ENCODE measurements at places on chromosomes 13 and 19.

DNA sequence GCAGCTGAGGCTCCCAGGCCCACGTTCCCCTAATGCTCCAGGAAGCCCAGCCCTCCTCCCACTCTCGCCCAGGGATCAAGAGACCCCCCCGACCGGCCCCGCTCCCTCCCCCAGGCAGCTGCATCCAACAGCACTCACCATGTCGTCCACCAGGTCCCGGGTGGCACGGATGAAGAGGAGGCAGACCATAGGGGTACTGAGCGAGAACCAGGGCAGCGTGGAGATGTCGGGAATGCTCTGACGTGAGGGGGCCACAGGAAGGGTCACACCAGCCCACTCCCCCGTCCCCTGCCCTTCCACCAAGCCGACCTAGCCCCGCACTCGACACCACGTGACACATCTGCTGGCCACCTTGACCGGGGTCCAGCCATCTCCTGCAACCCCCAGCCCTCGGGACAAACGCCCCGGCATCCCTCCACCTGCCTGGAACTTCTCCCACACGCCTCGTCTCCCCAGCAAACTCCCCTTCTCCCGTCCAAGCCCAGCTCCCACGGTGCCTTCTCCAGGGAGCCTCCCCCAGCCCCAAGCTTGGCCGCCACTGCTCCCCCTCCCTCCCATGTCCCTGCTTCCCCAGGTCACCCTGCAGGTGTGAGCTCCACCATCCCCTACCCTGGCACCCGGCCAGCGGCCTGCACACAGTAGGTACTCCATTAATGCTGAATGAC, 4.9 kb downstream of the ATP8B3 start:
- no peak for DNase-seq

- DNase-seq: no peak
Measured at GRCh38 chr19:38204728-38205127, 19.3 kb downstream of the DPF1 start.

DNA sequence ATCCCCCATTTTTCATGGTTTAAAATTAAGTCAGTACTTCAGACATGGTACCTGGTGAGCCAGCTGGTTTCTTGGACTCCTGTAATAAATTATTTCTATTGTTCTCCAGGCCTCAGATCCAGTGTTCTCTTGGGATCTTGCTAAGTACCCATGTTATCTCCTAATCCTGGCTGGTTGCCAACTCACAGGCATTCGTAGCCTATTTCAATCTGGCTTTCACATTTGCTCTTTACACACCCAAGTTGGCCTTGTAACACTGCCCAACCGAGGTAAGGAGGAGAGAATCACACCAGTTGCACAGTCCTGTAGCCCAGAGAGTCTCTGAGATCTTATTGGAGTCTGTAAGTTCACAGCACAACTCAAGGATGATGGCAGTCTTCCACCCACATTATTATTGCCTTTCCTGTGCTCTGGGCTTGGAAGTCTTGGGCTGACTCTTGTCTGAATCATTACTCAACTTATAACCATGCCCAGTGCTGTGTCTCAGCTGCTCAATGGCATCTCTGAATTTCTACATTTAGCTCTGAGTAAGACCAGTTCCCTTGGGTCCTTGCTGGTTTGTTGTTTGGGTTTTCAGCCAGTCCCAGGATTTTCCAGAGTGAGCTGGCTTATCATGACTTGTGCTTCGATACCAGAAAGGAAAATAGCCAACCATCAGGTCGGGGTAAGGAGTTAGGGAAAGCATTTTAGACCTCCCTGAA, 76.6 kb upstream of the KLF12 start:
- DNase-seq: no peak

- DNase-seq: no peak
Measured at GRCh38 chr19:18756896-18757295, 34.2 kb downstream of the COMP start.

- DNase-seq: no peak
Measured at GRCh38 chr19:2978772-2979171, 1.4 kb downstream of the TLE6 start.

GRCh38 chr13:76316998-76317527, 569.1 kb downstream of the KCTD12 start:
- DNase-seq: no peak

DNA sequence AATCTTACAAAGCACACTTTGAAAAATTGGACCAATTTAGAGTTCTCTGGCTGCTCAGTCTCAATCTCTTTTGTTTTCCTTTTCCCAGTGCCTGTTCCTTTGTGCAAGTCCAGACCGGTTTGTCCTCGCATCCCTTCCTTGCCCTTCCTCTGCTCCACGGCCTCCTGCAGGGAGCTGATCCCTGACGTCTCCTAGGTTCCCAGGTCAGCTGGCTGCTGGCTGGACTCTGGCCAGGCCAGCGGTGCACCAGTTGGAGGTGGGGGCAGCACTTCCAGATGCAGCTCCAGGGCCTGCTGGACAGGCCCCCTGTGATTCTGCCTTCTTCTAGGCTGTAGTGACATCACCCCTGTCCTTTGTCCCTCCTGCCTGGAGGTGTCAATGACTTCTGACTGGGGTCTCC, 44.0 kb upstream of the KPNA3 start:
- DNase-seq: no peak

DNA sequence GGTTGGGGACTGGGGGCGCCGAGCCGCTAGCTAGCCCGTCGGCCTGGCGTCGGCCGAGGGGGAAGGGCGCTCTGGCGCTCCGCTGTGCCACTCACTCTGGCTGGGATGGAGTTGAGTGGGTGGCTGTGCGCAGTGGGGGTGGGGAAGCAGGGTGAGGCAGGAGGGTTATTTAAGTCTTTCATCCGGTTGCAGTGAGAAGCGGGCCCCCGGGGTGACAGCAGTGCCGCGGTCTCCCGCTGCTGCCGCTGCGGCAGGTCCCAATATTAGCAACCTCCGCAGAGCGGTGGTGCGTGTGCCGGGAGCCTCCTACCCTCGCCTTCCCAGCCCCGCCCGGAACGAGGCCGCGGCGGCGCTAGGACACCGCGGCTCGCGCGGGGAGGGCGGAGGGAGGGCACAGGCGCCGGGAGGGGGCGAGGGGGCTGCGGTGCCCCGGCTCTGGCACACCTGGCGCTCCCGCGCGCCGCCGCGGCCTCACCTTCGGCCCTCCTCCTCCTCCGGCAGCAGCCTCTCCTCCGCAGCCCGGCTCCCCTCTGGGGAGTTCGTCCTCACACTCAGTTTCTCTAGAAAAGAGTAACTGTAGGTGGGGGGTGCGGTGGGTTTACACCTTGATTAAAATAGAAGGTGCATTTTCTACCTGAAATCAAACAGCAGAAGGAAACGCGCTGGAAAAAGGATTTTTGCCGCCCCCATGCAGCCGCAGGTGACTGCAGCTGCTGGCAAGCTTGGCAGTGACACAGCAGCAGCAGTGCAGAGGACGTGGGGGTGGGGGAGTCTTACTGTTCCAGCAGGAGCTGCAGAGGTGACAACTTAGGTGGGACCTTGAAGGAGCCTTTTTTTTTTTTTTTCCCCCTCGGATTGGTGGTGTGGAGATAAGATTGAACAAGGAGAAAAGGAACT, 4.5 kb downstream of the FGF9 start:
- no peak for DNase-seq

- no peak for DNase-seq
Measured at GRCh38 chr19:29525901-29526729, at the start of gene VSTM2B. Gene VSTM2B (plus strand): TSS chr19:29525994. CDS start chr19:29526584, 590 bp downstream.

GRCh38 chr19:40702337-40703012, 12.0 kb upstream of the NUMBL start:
- no peak for DNase-seq

GRCh38 chr19:19423322-19423721, 17.8 kb downstream of the GATAD2A start:
- DNase-seq: no peak

DNA sequence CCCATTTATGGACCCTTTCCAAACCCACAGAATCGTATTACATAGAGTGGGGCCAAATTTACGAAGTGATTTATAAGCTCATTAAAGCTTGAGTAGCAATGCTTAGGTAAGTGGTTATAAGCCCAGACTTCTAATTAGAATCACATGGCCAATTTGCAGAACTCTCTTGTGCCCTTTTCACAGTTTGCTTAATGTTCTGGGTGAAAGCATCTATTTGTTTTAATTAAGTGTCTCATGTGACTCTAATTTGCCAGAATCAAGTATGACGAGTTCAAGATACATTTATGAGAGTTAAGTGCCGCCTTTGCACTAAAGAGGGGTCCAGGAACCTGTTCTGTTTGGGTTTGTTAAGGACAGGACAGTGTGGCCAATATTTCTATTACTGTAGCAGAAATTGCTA, 46.0 kb upstream of the ZNF681 start:
- DNase-seq: no peak

DNA sequence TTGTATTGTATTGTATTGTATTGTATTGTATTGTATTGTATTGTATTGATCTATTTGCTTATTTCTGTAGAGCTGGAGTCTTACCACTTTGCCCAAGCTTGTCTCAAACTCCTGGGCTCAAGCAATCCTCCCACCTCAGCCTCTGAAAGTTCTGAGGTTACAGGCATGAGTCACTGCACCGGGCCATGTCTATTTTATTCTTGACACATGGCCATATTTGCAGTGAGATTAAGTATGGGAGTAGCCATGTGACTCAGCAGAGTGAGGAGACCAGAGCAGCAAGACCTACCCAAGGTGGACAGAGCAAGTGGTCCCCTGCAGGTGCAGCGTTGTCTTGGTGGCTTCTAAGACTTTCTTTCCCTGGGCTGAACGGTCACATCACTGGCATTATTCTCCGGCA, 49.1 kb upstream of the UBAC2 start:
- no peak for DNase-seq

GRCh38 chr19:18414504-18415177, 4.6 kb upstream of the SSBP4 start:
- DNase-seq: no peak

- DNase-seq: no peak
Measured at GRCh38 chr13:40172149-40172591, 494.3 kb downstream of the FOXO1 start.

GRCh38 chr19:43452582-43452981, 12.8 kb downstream of the LYPD3 start:
- DNase-seq: no peak

DNA sequence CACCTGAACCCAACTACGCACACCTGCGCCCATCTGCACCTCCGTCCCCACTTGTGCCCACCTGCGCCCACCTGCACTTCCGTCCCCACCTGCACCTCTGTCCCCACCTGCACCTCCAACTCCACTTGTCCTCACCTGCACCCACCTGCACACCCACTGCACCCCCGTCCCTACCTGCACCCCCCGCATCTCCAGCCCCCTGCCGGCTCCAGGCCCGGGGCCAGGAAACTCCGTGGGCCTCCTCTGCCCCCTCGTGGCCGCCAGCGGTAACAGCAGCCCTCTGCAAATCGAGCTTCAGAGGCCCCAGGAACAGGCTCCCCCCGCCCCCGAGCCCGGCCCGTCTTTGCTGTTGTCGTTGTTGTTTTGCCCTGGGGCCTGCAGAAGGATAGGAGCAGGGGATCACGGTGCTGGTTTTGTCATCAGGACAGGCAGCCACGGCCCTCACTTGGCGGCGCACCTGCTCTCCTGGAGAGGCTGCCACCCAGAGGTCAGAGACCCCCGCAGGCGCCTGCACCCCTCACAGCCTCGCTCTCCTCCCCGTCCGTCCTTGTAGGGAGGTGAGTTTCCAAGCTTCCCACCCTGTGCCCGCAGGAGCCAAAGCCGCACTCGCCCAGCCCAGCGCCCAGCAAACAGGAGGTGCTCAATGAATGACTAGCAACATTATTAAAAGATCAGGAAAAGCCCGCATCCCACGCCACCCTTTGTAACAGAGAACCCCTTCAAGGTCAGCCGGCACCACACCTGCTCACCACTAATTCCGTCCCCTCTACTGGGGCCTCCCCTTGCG, 65.4 kb downstream of the GNG7 start:
- DNase-seq: no peak

All from NCI-H2107 (cell line).